AG09319 (cell line): ENCODE measurements at places on chromosomes 5 and 9.
A peak's percentile ranks its signal among the peaks of the same experiment; 100 is the strongest.

GRCh38 chr5:23675456-23675855, 168.0 kb downstream of the PRDM9 start:
- no peak for DNase-seq

- DNase-seq: no peak
These were observed 73.5 kb upstream of the ALDH1A1 start for GRCh38 chr9:73026375-73026774.

DNA sequence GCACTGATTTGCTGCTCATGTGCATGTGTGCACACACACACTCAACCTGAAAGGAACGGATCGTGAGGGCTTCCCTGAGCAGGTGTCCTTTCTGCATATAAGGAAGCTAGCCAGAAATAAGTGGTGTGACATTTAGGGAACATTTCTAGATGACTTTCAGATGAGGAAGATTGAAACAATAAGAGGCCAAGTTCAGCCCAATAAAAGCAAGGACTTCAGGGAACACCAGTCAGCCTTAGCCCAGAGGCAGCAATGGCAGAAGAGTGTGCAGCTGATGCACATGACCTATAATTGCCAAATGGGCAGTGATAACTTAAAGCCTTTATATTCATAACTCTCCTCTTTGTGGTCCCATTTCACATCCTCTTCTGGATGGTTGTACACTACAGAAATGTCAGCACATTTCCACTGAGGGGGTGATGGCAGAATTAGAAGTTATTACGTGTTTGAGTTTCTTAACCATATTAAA, 255.5 kb downstream of the TRIM32 start:
- DNase-seq: no peak

DNA sequence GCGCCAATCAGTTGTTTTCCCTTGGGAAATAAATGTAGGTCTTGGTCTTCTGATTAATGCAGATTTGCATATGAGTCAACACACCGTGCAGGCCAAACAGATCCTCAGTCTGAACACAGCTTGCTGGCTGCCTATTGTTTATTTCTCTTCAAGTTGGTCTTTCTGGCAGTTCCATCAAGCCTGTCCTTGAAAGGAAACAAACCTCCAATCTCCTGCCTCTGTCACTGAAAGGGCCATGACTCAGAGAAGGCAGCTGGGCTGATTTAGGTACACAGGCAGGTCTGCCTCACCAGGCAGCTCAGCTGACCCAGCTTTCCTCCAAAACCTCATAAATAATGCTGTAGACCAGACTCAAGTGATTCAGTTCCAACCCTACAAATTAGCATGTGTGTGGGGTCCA, 175.9 kb downstream of the MAN2A1 start:
- DNase-seq: peak; percentile 83

DNA sequence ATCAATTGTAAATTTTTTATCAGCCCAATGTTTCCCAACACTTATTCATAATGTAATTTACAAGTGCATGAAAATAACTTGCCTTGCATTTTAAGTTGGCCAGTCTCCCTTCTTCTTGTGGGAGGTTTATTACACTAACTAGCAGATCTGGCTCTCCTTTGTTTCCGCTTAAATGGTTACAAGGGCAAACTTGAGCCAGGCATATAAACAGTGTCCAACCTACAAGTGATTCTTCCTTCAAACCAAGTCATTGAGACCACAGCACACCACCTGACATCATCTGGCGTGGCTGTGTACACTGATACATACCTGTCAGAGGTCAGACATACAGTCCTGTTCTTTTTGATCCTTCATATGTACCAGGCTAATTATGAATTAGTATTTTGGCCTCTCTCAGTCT, 80.1 kb downstream of the ALDH1A1 start:
- no peak for DNase-seq

- DNase-seq: no peak
These were observed 76.1 kb downstream of the OR2K2 start for GRCh38 chr9:111253742-111254437.

DNA sequence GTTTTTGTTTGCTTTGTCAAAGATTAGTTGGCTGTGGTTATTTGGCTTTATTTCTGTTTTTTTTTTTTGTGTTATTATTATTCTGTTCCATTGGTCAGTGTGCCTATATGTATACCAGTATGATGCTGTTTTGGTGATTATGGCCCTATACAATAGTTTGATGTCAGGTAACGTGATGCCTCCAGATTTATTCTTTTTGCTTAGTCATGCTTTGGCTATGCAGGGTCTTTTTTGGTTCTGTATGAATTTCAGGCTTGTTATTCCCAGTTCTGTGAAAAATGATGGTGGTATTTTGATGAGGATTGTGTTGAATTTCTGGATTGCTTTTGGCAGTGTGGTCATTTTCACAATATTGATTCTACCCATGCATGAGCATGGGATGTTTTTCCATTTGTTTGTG, 312.8 kb downstream of the TAF11L14 start:
- no peak for DNase-seq

- DNase-seq: no peak
These were observed 50.4 kb upstream of the ASS1 start for GRCh38 chr9:130394320-130394719.

- no peak for DNase-seq
These were observed 9.6 kb downstream of the PIP5K1B start for GRCh38 chr9:68714416-68715180.

DNA sequence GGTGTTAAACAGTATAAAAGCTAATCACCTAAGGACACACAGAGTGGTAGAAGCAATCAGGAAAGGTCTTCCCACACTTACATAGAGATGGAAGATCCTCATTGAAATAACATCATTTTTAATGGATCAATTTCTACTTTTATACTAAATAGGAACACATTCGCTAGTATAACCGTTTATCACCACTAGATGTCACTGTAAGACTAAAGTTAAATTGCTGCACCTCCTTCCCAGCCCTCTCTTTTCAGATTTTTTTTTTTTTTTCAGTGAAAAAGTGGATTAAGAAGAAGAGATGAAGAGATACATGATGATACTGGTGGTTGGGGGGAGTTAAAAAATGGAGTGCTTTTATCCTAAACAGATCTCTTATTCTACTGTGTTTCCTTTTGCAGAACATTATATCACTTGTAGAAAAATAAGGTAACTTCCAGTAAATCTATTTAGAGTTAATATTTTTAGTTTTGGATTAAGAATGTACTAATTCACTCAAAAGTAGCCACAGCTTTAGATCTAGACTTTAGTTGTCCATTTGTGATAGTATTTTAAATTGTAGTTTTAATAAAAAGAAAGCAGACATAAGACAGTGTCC, 116.9 kb upstream of the ARRDC3 start:
- peak; percentile 15 for DNase-seq

GRCh38 chr5:113043491-113043931, 66.9 kb downstream of the DCP2 start:
- no peak for DNase-seq

DNA sequence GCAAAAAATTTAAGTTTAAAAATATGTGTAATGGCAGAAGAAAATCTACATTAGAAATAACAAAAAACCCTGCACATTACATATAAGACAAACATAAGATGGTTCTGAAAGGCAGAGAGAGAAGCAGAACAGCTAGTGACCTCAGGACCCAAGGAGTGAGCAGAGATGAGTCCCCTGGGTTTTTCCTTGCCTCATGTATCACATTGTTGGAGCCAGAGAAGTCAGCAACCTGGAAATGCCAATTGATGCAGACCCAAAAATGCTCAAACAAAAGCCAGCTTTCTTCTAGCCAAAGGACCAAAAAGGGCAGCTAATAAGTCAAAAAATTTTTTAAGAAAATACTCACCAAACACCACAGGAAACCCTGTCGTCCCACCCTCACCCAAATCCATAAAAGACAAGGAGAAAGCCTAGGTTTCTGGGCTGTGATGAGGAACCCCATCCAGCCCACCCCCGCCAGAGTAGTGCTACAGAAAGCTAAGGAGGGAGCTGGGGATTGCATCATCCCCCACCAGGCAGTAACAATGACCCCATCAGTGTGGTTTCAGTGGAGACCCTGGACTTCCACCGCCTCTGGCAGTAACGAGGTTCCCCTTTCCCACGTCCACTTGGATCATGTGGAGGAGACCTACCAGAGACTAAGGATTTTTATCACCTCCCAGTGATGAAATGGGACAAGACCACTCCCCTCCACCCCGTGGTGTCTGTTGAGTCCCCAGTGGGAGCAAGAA, 17.6 kb downstream of the DENND1A start:
- DNase-seq: no peak

DNA sequence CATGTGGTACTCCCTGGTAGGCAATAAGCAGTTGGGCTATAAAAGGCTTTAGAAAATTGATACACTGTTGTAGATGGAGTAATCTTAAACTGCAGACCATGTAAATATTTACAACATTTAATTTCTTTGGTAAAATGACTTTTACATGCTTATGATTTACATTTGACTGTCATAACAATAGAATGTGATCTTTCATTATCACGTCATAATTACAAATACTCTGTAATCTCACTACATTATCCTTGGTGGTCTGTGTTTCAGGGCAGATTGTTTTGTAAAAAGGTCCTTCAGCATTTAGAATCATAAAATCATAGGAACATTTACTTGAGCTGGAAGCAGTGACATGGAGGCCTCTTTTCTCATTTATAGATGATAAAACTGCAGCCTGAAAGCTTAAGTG, 73.3 kb upstream of the PRRC1 start:
- no peak for DNase-seq

- no peak for DNase-seq
These were observed 53.6 kb downstream of the ARHGAP26 start for GRCh38 chr5:142823806-142824205.

DNA sequence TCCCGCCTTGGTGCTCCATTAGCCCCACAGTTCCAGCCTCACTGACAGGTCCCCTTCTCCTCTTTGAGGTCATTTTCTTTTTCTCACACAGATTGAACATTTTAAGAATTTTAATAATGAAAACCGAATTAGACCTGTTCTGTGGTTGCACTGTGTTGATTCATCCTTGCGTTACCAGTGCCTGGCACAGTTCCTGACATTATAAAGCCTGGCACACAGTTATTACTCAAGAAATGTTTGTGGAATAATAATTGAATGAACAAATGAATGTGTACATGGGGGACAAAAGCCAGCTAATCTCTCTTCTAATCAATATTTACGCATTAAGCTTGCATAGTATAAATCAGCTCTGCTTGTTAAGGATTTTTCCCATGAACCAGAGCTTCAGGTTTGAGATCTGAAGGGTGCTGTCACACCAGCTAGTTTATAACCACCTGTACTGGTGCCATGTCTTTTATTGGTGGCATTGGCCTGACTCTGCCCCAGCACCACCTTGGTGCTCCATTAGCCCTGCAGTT, 80.0 kb downstream of the SV2C start:
- DNase-seq: no peak

DNA sequence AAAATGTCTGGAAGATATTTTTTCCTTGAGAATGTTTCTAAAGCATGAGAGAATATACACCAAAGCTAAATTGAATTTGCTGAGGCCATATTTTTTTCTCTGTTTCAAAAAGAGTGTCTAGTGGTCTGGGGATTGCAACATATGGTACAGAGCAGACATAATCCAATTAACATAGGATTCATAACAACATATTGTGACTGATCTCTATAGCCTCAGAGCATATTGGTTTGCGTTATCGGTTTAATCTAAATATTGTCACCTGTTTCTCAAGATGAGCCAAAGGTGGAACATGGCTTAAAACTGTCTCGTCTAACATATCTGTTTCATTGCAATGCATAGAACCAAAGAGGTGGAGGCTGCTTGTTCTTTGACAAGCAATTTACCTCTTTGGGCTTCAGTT, 3.9 kb downstream of the PPP3R2 start:
- DNase-seq: no peak

GRCh38 chr5:36610621-36611020, 4.2 kb downstream of the SLC1A3 start:
- no peak for DNase-seq
